ENCODE measurements at places on chromosomes 2 and 18.

GRCh38 chr18:25230658-25231326, 121.2 kb downstream of the ZNF521 start:
- DNase-seq, result peak; percentile 65

GRCh38 chr2:172726172-172726735, 9.4 kb upstream of the RAPGEF4 start:
- no peak for DNase-seq

DNA sequence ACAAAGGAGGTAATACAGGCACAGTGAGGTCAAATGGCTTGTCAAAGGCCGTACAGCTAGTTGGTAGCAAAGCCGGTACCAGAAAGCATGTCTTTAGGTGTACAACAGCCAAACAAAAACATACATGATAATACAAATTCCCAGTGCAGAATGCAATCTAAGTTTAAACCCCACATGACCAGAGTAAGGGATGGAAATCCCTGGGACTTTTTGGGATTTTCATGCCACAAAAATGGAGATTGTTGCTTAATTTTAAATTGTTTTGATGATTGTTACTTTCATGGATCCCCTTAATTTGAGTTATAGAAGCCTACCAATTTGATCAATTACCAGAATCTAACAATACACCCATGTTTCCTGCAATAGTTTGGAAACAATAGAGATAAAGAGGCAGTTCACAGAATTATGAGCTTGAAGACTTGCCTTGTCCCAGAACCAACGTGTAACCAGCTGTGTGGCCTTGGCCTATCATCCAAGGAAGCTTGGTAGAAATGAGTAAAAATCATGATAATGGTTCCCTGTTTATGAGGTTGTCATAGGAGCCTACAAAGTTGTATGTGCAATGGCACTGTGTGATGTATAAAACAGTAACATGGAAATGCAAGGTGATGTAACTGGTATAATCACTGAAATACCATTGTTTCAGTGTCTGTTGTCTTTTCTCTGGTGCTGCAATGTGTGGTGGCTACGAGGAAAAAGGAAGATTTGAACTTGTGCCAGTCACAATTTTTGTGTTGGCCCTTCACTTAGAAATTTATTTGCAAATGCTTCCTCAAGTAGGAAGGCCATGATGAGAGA, 85.3 kb downstream of the ZEB2 start:
- DNase-seq, result no peak

GRCh38 chr2:36659872-36660312, 36.6 kb upstream of the VIT start:
- no peak for DNase-seq

DNA sequence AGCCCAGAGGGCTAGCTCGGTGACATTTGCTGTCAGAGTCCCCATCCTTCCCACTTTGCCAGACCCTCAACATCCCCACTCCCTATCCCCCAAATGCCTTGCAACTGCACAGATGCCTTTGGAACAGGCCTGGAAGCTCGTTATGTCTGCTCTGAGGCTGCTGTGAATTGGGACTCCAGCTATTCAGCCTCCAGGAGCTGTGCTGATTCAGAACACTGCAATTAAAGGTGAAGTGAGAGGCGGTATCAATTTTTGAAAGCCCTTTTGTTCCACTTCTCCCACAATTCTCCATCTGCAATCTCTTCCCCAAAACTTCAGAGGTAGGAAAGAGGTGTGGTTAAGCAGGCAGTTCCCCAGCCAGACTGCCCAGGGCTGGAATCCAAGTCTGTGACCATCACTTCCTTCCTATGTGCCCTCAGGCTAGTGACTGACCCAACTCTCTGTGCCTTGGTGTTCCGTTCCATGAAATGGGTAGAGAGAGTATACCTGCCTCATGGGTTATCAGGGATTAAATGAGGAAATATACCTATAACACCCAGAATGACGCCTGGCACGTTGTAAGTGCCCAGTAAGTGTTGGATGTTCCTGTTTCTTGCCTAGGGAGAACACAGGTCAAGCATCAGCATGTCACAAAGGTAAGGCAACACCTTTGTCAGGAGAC, 17.5 kb downstream of the NOSTRIN start:
- DNase-seq, result no peak

DNA sequence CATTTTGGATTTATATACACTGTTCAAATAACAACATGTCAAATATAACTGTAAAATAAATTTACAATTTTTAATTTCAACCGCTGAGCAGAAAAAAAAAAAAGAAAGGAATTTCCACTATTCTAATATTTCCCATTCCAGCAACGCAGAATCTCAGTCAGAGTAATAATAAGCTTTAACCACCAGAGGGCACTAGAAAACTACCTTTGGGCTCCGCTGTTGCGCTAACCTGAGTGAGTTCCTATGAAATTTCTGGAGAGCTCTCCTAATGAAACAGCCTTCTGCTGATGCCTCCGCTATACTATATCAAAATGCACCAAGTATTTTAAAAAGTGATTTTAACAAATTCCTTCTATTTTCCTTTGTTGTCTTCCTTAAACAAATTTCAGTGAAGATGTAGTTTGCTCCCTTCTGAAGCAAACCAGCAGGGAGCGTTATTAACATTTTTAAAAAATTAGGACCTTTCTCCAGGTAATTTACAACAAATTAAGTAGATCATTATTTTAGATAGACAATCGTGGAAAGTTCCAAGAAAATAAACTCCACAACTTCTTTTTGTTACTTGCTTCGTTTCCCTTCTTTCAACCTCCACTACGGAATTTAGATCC, 23.0 kb downstream of the ERMN start:
- no peak for DNase-seq

- no peak for DNase-seq
Observed at GRCh38 chr2:176174824-176175708, 13.4 kb upstream of the HOXD1 start.

GRCh38 chr2:17818235-17818815, 2.1 kb downstream of the MSGN1 start:
- DNase-seq, result no peak

- DNase-seq, result no peak
Observed at GRCh38 chr2:38978296-38978903, 88.7 kb downstream of the ARHGEF33 start.

GRCh38 chr2:136121204-136121910, 3.4 kb upstream of the CXCR4 start:
- no peak for DNase-seq

- no peak for DNase-seq
Observed at GRCh38 chr2:109369671-109370191, 240.7 kb downstream of the SH3RF3 start.

DNA sequence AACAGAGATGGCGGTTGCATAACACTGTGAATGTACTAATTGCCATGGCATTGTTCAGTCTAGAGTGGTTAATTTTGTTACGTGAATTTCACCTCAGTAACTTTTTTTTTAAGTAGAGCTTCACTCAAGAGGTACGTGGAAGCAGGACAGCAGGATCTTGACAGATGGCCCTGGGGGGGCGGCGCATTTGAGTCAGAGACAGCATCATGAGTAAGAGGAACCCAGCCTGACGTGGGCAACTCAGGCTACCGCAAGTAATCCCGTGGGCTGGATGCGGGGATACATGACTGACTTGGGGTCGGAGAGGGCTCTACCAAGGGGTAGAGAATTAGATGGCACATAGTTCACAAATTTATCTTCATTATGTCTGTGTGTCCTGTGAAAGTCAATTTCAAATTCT, 38.1 kb upstream of the DAPL1 start:
- DNase-seq, result no peak

DNA sequence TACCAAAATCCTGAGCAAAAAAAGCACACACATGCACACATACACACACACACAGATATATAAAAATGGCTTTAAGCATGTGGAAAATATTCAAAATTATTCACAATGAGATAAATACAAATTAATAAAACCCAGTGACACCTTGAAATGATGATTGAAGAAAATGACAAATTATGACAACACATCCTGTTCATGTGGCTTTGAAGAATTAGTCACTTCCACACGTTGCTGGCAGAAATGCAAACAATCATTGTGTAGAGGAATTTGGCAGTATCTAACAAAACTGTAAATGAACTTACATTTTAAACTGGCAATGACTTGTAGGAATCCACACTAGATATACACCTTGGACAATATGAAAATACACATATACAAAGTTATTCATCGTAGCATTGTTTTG, 95.8 kb upstream of the RGPD4 start:
- no peak for DNase-seq

GRCh38 chr2:55156984-55157383, 75.1 kb downstream of the CLHC1 start:
- DNase-seq, result no peak

DNA sequence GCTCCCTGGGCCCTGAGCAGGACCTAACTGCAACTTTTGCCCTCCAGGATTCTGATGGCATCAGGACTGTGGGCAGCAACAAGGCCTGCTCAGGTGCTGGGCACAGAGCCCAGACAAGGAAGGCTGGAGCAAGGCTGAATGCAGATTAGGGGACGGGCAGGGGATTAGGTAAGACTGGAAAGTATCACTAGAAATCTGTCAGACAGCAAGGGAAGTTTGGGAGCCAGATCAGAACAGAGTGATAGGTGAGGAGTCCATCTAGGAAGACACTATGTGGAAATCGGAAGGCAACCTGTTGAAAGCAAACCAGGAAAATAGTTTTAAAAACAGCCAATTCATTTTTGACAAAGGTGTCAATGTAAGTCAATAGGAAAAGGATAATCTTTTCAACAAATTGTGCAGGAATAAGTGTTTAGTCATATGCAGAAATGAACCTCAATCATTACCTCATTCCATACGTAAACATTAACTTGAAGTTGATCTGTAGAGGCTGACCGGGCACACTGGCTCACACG, 56.4 kb upstream of the STPG4 start:
- no peak for DNase-seq

GRCh38 chr2:162382278-162382677, 38.3 kb downstream of the GCA start:
- no peak for DNase-seq

- no peak for DNase-seq
Observed at GRCh38 chr2:168796583-168797285, 5.7 kb upstream of the NOSTRIN start.

GRCh38 chr2:85134896-85135659, 1.9 kb downstream of the TCF7L1 start:
- no peak for DNase-seq

DNA sequence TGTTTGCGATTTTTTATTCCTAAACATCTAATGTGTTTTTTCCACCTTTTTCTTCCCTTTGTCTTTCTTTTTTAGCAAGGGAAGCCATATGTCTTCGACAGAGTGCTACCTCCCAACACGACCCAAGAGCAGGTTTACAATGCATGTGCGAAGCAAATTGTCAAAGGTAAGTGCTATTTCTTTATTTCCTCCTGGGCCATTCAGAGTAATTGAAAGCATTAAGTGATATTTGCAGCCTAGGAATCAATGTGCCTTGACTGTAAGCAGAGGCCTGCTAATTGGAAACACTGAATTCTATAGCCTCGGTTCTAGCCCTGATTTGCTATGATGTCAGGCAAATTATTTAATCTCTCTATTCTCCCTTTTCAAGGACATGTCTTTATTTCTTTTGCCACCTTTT, 47.0 kb downstream of the KIF5C start:
- no peak for DNase-seq

DNA sequence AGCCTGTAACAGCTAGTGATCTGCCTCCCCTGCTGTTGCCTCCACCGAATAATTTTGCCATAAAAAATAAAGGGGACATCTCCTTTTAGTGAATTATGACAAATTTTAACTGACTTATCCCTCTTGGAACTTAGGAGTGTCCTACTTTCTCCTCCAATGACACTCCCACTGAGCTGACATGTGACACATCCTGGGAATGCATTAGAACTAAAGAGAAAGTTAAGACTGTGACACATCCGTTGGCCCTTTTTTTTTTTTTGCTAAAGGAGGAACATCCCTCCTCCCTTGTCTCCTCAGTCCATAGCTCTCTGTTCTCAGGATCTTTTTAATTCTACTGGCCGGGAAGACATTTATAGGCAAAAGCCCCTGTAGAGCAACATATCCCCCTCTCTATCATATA, 268.2 kb downstream of the NRXN1 start:
- DNase-seq, result no peak

DNA sequence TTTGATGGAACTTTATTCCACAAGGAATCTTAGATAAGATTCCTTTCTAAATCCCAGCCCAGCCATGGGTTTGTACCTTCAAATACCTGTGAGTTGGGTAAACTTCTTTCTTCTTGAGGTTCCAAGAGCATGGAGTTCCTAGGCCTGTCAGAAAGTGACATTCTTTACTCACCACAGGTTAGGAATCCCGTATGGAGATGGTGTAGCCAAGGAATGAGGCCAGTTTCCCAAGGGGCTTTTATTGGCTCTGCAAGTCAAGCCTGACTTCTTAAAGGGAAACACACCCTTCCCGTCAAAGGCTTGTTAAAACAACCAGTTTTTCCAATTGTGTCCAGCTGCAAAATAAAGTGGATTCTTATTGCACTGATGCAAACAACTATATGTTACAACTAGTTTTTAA, 45.8 kb downstream of the STK17B start:
- DNase-seq, result no peak
